Left lung (tissue), 14 donors: ENCODE measurements at places on chromosomes 2 and 18.

DNA sequence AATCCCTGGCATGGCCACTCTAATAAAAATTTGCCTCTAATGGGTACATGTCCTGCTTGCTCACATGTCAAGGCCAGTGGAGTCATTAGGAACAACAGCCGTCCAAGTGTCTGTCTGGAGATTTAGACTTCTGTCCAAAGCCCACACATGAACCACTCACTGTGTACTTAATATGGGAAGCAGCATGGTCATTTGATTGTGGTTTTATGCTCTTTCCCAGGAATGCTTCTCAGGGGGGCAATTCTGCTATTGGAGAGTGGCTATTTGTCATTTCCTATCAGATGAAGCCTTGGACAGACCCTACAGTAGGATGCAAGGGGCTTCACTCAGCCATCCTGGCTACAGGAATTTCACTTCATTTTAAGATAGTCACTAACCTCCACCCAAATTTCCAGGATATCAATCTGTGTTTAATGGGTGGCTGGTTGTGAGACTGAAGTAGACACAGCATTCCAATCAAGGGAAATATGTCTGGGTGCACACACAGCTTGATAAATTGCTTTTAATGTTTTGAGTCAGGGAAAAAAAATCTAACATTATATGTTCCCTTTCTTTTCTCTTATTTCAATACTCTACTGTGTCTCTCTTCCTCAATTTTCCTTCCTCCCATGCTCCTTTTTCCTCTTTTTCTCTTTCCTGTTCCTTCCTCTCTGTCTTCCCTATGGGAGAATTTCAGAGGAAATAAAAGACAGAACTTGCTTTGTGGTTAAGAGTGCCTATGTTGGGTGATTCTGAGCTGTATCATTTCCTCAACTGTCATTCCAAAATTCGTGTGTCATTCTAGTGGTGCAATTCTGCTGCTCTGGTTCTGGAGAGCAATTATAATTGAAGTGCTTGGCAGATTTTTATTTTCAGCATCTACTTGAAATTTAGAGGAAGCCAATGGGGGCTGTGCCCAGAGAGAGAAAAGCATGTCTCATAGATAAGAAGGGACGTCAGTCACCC is 320.1 kb downstream of the OSR1 start:
- H3K4me3 ChIP-seq: no peak overlapping the region
- H3K27me3 ChIP-seq: no peaks in the 10 kb centered on the region
- no peaks in the 10 kb centered on the region for H3K36me3 ChIP-seq
- peak overlapping the region; percentile 1 for H3K27ac ChIP-seq

GRCh38 chr2:231258701-231259100 is 60.3 kb downstream of the ARMC9 start:
- H3K4me1 ChIP-seq: no peaks in the 10 kb centered on the region
- DNase-seq: no peak
- H3K4me3 ChIP-seq: no peak overlapping the region
- H3K27ac ChIP-seq: no peak overlapping the region
- no peaks in the 10 kb centered on the region for H3K27me3 ChIP-seq
- H3K36me3 ChIP-seq: no peaks in the 10 kb centered on the region

DNA sequence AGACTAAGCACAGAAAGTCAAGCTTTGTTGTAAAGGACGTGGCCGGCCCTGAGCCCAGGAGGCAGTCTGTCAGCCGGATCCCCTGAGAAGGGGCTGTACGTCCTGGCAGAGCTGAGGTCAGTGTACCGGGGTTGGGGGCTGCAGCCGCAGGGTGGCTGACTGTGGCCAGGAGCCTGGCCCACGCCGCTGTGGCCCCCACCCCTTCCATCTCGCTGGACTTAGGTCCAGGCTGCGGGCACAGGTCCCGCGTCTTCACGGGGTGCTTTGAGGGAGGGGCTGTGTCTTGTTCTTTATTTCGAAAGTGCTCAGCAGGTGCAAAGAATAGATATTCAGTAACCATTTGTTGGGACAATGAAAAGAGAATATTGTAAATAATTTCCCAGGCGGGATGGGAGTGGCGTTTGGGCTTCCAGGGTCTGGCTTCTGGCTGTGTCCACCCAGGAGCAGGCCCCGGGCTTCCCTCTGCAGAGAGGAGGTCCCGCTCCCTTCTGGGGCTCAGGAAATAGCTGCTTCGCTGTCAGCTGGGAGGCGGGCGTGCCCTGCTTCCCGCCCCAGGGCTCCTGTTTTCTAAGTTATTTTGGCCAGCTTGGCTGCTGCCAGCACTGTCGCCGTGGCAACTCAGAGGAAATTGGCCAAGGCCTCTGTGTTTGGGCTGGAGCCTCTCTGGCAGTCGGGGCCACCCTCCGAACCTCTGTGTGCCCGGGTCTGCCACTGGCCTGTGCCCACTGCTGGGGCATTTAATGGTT is 7.4 kb downstream of the NFATC1 start:
- H3K27me3 ChIP-seq: no peaks in the 10 kb centered on the region
- peak overlapping the region; percentile 59 for H3K27ac ChIP-seq
- peaks cover 74% of the 10 kb centered on the region for H3K4me1 ChIP-seq
- H3K4me3 ChIP-seq: no peak overlapping the region

DNA sequence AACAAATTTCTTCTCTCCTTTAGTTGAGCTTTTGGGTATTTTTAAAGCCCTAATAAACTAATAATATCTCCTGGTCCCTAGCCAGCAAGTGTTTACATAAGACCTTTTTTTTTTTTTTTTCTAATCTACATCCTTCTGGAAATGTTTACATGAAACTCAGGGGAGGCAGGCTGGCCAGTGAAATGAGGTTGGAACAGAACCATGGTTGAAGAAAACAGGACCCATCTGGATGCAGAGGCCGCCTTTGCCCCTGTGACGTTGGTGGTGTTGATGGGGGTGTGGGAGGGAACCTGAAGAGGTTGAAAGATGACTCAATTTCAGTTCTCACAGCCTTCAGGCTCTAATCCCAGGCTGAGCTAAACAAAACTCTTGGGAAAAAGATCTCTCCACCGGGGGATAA is 118.5 kb downstream of the NRP2 start:
- peak overlapping the region; percentile 48 for H3K27ac ChIP-seq
- peak; percentile 96 for DNase-seq
- no peaks in the 10 kb centered on the region for H3K27me3 ChIP-seq
- H3K4me1 ChIP-seq: peaks cover 11% of the 10 kb centered on the region
- peaks cover 20% of the 10 kb centered on the region for H3K36me3 ChIP-seq
- no peak overlapping the region for H3K4me3 ChIP-seq

DNA sequence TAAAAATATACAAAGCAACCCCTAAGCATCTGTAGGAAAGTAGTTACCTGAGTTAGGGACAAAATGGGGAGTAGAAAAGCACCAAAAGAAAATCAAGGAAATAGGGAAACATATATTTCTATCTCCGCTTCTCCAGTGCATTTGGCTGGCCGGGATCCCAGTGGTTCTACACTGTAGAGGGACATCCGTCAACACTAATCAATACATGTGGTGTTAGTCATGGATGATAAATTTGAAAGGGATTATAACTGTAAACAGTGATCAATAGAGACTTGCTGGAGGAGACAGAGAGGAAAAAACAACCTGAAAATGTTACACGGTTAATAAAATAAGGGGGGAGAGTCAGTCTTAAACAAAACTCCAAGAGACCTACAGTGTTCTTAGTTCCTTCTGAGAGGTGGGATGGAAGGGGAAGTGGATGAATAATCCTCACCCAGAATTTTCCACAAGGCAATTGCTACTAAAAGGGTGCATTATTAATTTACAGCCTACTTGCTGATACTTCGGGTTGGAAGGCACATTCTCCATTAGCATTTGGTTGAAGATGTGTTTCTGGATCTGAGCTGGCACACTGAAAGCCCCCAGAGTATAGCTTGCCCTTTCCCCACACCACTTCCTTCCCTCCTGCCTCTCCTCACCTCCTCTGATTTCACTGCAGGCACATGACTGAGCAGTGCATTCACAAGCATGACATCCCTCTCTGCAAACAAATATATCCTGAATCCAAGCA is 530.0 kb downstream of the BCL11A start:
- no peaks in the 10 kb centered on the region for H3K36me3 ChIP-seq
- H3K27me3 ChIP-seq: no peaks in the 10 kb centered on the region
- no peak for DNase-seq
- H3K4me3 ChIP-seq: no peak overlapping the region
- no peak overlapping the region for H3K27ac ChIP-seq

DNA sequence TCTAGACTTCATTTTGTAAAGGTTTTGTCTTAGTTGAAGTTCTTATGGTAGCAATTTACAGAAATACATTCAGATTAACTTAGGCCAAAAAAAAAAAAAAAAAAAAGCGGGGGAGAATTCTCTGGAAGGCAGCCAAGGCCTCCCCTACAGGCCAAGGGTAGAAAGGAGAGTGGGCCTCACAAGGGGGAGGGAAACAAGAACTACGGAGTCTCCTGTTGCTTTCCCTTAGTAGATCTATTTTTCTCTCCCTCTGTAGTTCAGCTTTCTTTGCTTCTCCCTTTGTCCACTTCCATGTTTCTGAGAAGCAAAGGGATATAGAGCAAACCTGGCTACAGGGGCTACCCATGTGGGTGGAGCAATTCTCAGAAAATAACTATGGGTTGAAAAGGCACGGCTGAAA is 2.4 kb upstream of the STK11IP start:
- no peak overlapping the region for H3K27ac ChIP-seq
- no peak for DNase-seq
- peaks cover 8% of the 10 kb centered on the region for H3K4me1 ChIP-seq

DNA sequence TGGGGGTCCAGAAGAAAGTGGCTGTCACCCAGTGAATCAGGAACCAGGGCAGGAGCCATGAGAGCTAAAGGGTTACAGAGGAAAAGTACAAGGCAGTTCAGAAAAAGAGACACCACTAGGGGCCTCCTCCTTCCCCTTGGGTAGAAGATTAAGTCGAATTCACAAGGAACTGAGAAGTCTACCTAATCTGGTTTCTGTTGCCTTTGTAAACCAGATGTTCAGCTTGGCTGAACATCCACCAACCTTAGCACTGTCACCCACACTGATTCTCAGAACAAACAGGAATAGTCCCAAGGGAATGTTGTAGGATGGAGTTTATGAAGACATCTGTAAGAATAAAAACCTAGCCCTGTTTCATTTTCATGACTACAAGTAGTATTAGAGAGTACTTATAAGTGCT is 90.4 kb upstream of the NOSTRIN start:
- no peaks in the 10 kb centered on the region for H3K36me3 ChIP-seq
- no peaks in the 10 kb centered on the region for H3K4me1 ChIP-seq
- H3K4me3 ChIP-seq: no peak overlapping the region
- no peaks in the 10 kb centered on the region for H3K27me3 ChIP-seq
- DNase-seq: no peak

DNA sequence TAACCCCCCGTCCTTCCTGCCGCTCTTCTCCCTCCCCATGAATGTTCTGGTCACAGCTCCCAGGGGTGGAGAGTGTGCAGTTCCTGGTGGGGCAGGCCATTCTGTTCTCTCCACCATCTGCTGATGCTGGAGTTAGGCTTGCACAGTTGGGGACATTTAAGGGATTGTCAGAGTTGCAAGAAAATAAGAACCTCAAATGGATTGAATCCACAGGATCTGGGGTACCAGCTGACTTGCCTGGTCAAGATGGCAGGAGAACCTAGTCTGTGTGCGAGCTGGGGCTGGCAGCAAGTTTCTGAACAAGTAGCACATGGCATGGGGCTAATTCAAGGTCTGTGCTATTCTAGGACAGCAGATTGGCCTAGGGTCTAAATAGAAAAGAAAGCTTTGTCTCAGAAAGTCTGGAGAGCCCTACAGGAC is 60.8 kb upstream of the TXNDC2 start:
- H3K27ac ChIP-seq: peak overlapping the region; percentile 91
- H3K27me3 ChIP-seq: no peaks in the 10 kb centered on the region
- no peak overlapping the region for H3K4me3 ChIP-seq
- no peaks in the 10 kb centered on the region for H3K36me3 ChIP-seq

- H3K27me3 ChIP-seq: peaks cover 1% of the 10 kb centered on the region
- no peaks in the 10 kb centered on the region for H3K36me3 ChIP-seq
- no peaks in the 10 kb centered on the region for H3K4me1 ChIP-seq
- no peak for DNase-seq
- H3K4me3 ChIP-seq: no peak overlapping the region
These were observed 17.0 kb upstream of the C1QL2 start for GRCh38 chr2:119175517-119175916.

- no peaks in the 10 kb centered on the region for H3K36me3 ChIP-seq
- H3K4me1 ChIP-seq: no peaks in the 10 kb centered on the region
- H3K27ac ChIP-seq: no peak overlapping the region
- no peak overlapping the region for H3K4me3 ChIP-seq
These were observed 258.8 kb downstream of the CYP26B1 start for GRCh38 chr2:71888751-71889445.

GRCh38 chr18:50947899-50948298 is 19.9 kb upstream of the ELAC1 start:
- no peaks in the 10 kb centered on the region for H3K4me1 ChIP-seq
- H3K4me3 ChIP-seq: no peak overlapping the region
- no peak for DNase-seq
- H3K27me3 ChIP-seq: no peaks in the 10 kb centered on the region

GRCh38 chr2:104859766-104860450 is 6.0 kb downstream of the POU3F3 start:
- H3K36me3 ChIP-seq: no peaks in the 10 kb centered on the region
- H3K27ac ChIP-seq: no peak overlapping the region
- peaks cover 3% of the 10 kb centered on the region for H3K4me1 ChIP-seq
- no peak for DNase-seq
- H3K27me3 ChIP-seq: peaks cover 92% of the 10 kb centered on the region
- no peak overlapping the region for H3K4me3 ChIP-seq

DNA sequence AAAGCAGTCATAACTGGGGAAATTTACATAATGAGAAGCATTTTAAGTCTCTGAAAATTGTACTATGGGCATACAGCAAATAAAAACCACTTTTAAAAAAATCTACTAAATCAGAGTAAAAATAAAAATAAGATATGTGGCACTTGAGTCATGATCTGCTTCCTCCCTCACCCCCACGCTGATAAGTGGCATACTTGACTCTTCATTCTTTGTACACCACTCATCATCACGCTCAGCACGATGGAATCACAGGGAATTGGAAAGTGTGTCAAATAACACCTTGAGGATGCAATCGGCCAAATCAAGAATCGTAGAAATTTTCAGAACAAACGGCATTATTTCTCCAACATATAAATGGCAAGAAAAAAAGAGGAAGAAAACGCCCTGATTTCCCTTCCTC is 41.1 kb upstream of the REG3G start:
- no peak overlapping the region for H3K4me3 ChIP-seq
- peaks cover 16% of the 10 kb centered on the region for H3K27me3 ChIP-seq
- H3K36me3 ChIP-seq: no peaks in the 10 kb centered on the region
- H3K27ac ChIP-seq: no peak overlapping the region
- no peaks in the 10 kb centered on the region for H3K4me1 ChIP-seq
- no peak for DNase-seq

- DNase-seq: no peak
- no peak overlapping the region for H3K27ac ChIP-seq
- no peak overlapping the region for H3K4me3 ChIP-seq
- H3K36me3 ChIP-seq: no peaks in the 10 kb centered on the region
These were observed 125.6 kb upstream of the CAPN13 start for GRCh38 chr2:30932870-30933269.

- no peak overlapping the region for H3K27ac ChIP-seq
- H3K36me3 ChIP-seq: no peaks in the 10 kb centered on the region
- no peaks in the 10 kb centered on the region for H3K4me1 ChIP-seq
- H3K4me3 ChIP-seq: no peak overlapping the region
These were observed 51.1 kb downstream of the PAPOLG start for GRCh38 chr2:60806988-60807681.

DNA sequence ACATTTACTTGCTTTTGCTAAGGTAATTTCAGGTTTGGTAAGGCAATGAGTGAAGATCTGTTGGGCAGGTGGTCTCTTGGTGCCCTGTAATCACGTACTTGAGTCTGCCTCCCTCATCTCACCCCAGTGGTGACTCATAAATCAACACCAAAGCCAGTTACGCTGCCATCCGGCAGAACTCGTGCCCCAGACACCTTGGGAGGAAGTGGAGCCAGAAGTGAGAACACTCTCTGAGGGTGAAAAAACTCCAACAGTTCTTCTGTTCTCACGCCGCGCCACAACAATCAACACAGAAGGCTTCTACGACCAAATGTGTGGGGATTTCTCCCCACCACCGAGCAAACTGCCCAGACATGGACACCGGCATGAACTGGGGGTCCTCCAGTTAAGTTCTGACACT is 206.2 kb downstream of the ARL4C start:
- peaks cover 32% of the 10 kb centered on the region for H3K4me1 ChIP-seq
- no peak for DNase-seq
- no peaks in the 10 kb centered on the region for H3K36me3 ChIP-seq
